ENCODE measurements at places on chromosomes 2 and 18. TPM values are rescaled to one million over a fixed set of nuclear protein-coding genes. Genes with fewer than 3 reads are reported as not detected.
A peak's percentile ranks its signal among the peaks of the same experiment; 100 is the strongest.

DNA sequence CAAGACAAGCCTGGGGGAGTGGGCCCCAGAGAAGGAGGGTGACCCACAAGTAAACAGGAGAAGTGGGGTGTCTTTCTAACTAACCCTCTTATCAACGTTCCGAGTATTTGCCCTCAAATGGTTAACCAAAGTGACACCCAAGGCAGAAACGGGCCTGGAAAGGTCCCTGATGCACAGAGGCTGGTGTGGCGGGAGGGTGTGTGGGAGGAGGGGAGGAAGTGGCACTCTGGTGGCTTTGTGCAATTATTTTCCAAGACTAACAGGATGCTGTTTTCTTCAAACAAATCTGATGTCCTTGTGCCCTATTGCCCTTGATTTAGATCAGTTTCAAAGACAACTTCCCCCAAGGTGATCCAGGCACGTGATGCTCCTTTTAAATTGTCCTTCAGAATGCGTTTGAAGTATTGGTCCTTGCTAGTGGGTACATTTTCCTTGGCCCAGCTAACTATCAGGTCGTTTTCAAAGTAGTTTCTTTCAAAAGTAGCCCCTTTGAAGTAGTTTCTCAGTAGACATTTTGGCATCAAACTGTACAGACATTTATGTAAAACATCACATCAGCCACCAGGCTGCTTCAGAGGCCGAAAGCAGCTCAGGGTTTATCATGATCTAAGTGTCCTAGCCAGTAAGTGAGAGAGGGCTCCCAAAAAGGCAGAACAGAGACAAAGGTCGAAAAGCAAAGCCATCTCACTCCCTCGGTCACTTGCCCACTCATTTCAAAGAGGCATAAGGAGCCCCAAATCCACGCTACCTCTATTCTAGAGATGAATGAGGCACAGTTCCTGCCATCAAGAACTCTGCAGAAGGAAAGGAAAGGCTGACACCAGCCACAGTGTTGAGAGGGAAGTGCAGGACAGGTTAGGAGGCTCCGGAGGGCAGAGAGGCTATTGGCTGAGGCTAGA, 371.1 kb upstream of the ID2 start:
- no peaks in the 10 kb centered on the region for H3K27me3 ChIP-seq
- H3K4me1 ChIP-seq = no peaks in the 10 kb centered on the region
- no peak overlapping the region for H3K27ac ChIP-seq
- no peak overlapping the region for H3K4me3 ChIP-seq
- H3K36me3 ChIP-seq = no peaks in the 10 kb centered on the region

DNA sequence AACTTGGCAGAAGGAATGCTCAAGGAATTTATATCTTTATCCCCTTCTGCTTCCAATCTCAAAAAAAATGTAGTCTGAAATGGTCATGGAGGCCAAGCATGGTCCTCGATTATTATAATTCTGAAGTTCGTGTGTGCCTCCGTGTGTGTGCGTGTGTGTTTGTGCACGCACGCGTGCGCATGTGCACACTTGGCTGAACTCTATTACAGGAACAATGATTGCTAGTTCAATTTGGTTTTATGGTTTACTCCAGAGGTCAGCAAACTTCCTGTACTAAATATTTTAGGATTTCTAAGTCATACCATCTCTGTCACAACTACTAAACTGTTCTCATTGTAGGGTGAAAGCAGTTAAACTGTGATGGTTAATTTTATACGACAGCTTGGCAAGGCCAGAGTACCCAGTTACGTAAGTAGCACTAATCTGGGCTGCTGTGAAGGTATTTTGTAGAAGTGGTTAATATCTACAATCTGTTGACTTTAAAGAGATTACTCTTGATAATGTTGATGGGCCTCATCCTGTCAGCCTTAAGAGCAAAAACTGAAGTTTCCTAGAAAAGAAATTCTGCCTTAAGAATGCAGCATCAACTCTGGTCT, 5.8 kb upstream of the MARCHF7 start:
- H3K27me3 ChIP-seq = no peaks in the 10 kb centered on the region
- peaks cover 10% of the 10 kb centered on the region for H3K36me3 ChIP-seq
- H3K4me1 ChIP-seq = no peaks in the 10 kb centered on the region
- no peak overlapping the region for H3K4me3 ChIP-seq

DNA sequence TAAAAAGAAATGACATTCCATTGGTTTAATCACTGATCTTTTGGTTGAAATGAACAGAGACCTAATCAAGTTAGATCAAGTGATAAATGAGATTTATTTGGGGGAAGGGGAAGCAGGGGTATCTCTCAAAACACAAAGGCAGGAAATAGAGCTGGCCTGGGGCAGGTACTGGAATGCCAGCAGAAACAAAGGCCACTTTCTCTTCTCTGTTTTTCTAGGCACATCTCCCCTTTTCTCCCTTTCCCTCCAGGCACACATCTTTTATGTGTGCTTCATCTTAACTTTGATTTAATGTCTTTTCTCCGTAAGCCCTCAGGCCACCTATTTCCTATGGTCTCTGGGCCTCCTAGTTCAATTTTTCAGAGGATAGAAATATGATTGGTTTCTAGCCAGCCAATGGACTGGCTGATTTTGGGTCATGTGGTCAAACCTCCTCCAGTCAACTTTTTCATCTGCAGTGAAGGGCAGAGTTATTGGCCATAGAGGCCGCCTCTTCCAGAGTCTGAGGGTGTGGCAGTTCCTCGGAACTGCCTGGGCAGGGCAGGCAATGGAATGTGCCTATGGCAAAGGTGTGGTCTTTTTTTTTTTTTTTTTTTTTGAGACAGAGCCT, 58.9 kb upstream of the FAM136A start:
- H3K4me3 ChIP-seq = no peak overlapping the region
- DNase-seq = no peak
- no peaks in the 10 kb centered on the region for H3K4me1 ChIP-seq
- no peaks in the 10 kb centered on the region for H3K27me3 ChIP-seq

GRCh38 chr2:187424146-187424545, 23.9 kb downstream of the CALCRL start:
- peak overlapping the region; percentile 51 for H3K27ac ChIP-seq
- H3K4me1 ChIP-seq = no peaks in the 10 kb centered on the region
- no peaks in the 10 kb centered on the region for H3K27me3 ChIP-seq
- DNase-seq = no peak
- no peak overlapping the region for H3K4me3 ChIP-seq

GRCh38 chr2:154713675-154714074, 15.2 kb downstream of the KCNJ3 start:
- no peak overlapping the region for H3K4me3 ChIP-seq
- H3K27me3 ChIP-seq = no peaks in the 10 kb centered on the region
- H3K4me1 ChIP-seq = no peaks in the 10 kb centered on the region
- H3K27ac ChIP-seq = no peak overlapping the region
- no peaks in the 10 kb centered on the region for H3K36me3 ChIP-seq
- no peak for DNase-seq

DNA sequence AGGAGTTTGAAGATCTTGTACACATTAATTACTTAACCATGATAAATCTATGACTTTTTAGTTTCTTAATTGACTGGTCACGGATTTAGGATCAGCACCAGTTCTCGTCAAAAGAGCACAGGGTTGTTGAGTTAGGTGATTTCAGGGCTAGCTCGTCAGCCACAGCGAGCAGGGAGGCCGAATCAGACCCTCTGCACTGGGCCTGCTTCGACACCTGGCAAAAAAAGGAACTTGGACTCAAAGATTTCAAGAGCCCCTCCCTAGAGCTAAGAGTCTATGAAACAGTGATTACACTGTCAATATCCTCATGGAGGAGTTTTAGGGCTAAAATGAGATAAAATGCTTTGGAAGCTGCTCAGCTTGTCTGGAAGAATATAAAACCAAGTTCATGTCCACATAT, 4.6 kb upstream of the SERTAD2 start:
- no peak for DNase-seq
- no peak overlapping the region for H3K4me3 ChIP-seq
- no peaks in the 10 kb centered on the region for H3K36me3 ChIP-seq
- H3K27ac ChIP-seq = no peak overlapping the region
- H3K4me1 ChIP-seq = no peaks in the 10 kb centered on the region
- H3K27me3 ChIP-seq = no peaks in the 10 kb centered on the region

DNA sequence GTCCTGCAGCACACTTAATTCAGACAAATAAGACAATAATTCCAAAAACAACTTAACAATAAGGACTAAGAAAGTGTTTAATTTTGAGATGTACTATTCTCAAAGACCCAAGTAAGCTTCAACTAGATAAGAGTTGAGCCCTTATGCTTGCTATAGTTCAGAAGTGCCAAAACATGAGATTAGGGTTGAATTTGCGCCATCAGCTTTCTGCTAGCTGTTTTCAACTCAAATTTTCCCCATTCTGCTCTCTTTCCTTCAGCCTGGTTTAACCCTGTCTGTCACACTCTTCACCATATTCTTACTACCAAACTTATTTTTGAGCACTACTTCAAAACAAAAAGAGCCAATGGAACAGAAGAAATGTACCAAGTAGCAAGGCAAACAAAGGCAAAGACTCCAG, 4.1 kb downstream of the NFE2L2 start:
- no peak overlapping the region for H3K27ac ChIP-seq
- H3K4me1 ChIP-seq = peaks cover 9% of the 10 kb centered on the region
- no peak overlapping the region for H3K4me3 ChIP-seq
- H3K36me3 ChIP-seq = no peaks in the 10 kb centered on the region

- peak; percentile 83 for DNase-seq
- H3K4me1 ChIP-seq = peaks cover 72% of the 10 kb centered on the region
- peak overlapping the region; percentile 83 for H3K27ac ChIP-seq
These were observed 232.3 kb downstream of the KLHL29 start for GRCh38 chr2:23617167-23617810.

DNA sequence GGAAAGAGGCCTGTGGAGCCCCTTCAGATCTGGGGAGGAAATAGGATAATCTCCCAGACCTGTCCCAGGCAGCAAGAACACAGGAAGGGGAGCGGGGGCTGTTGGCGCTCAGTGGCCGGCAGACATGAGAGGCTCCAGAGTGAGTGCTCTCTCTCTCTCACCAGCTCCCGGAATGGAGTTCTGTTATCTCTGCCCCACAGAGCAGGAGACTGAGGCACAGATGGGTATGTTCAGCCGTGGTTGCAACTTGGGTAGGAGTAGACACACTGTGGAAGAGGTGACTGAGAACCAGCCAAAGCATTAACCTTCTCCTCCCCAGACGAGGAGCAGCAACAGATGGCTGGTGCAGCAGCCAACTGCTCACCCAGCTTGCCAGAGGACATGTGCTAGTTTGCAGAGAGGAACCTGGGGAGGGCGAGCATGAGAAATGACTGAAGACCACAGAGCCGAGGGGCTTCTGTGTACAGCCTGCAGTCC, 82.0 kb downstream of the NRP2 start:
- H3K4me1 ChIP-seq = peaks cover 34% of the 10 kb centered on the region
- no peaks in the 10 kb centered on the region for H3K36me3 ChIP-seq
- H3K4me3 ChIP-seq = no peak overlapping the region

DNA sequence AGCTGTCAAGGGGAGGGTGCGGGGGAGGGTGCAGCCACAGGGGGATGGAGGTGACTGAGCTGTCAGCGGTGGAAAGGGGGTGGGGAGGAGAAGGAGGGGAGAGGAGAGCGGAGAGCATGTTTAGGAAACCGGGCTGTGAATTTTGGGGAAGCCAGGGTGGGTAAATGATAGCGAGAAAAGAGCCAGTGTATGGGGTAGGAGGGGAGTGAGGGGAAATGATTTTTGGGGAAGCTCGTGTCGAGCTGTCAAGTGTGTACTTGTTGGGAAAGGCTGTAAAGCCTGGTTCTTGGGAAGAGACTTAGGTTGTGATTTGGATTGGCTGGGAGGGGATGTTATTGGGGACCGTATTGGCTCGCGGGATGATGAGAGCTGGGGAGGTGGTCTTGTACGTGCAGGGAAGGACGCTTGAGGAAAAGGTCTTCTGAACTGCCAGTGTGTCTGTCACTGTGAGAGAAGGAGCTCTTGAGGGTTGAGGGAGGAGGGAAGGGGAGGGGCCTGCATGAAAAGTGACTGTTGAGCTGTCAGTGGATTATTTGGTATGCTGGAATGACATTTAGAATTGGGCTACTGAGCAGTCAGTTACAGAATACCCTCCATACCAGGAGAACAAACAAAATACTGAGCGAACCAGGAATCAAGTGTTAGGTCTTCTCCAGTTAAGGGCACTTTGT, 1.0 kb downstream of the UBR3 start:
- no peak for DNase-seq
- H3K36me3 ChIP-seq = peaks cover 4% of the 10 kb centered on the region
- H3K27ac ChIP-seq = peak overlapping the region; percentile 70
- H3K4me1 ChIP-seq = peaks cover 17% of the 10 kb centered on the region
- no peaks in the 10 kb centered on the region for H3K27me3 ChIP-seq

DNA sequence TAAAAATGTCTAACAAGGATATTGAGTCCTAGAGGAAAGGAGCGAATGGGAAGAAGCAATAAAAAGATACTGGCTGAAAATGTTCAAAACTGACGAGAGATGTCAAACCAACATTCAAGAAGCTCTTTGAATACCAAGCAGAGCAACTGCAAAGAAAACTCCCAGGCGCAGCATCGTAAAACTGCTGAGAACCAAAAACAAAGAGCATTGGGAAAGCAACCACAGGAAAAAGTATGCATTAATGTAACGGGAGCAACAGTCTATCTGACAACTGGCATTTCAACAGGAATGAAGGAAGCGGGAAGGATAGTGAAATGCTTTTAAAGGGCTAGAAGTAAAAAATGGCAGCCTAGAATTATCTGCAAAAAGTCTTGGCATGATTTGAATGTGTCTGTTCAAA, 53.1 kb downstream of the ADCY3 start:
- H3K4me1 ChIP-seq = peaks cover 2% of the 10 kb centered on the region
- DNase-seq = no peak
- H3K27me3 ChIP-seq = no peaks in the 10 kb centered on the region
- H3K4me3 ChIP-seq = no peak overlapping the region

DNA sequence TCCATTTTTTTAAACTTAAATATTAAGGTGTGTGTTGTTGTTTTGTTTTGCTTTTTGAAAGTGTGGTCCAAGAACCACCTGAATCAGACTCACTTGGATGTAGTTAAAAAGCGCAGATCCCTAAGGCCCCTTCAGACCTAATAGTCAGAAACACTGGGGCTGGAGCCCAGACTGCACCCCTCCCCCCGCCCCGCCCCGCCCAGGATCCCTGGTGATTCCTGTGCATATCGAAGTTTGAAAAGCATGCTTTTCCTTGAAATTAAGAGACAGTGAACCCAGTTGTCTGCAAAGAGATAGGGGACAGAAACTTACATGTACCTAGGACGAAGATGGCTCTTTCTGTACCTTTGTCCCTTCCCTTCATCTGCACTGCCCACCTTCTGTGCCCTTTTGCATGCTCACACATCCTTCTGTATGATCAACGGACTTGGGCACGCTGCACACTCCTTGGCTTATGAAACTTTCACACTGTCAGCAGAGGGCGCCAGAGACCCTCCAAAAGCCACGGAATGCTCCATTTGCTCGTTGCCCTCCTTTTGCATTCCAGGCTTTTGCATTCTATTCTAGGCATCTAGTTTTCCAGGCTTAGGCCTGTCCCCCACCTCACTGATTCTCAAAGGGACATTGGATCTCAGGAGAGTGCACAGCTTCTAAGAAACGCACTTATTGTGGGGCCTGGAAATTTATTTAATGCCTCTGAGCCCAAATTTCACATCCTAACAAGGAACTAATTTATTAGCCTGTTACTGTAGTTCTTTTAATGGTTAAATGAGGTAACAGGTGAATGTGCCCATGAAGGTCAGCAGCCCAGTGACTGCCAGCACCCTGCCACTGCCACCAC, 32.8 kb upstream of the SLC14A1 start:
- no peak overlapping the region for H3K4me3 ChIP-seq
- H3K27ac ChIP-seq = no peak overlapping the region
- no peaks in the 10 kb centered on the region for H3K36me3 ChIP-seq

The ANKRD12 gene
- total RNA-seq = 73.0 TPM

The FASTKD2 gene
- 37.9 TPM for total RNA-seq

The TEKT4 gene
- total RNA-seq = 0.69 TPM

The SEMA4C gene
- total RNA-seq = 42.9 TPM

The ANTXR1 gene
- total RNA-seq = 65.0 TPM

The DYNC2LI1 gene
- total RNA-seq = 51.5 TPM

The IL1F10 gene
- total RNA-seq = not detected

The HJURP gene
- 4.9 TPM for total RNA-seq

The UBR3 gene
- 154 TPM for total RNA-seq
